ENCODE measurements at places on chromosomes 5 and 9.

- no peak for DNase-seq
Observed at GRCh38 chr9:110104261-110104809, 103.6 kb downstream of the C9orf152 start.

GRCh38 chr5:87300176-87300575, 32.5 kb downstream of the RASA1 start:
- no peak for DNase-seq

DNA sequence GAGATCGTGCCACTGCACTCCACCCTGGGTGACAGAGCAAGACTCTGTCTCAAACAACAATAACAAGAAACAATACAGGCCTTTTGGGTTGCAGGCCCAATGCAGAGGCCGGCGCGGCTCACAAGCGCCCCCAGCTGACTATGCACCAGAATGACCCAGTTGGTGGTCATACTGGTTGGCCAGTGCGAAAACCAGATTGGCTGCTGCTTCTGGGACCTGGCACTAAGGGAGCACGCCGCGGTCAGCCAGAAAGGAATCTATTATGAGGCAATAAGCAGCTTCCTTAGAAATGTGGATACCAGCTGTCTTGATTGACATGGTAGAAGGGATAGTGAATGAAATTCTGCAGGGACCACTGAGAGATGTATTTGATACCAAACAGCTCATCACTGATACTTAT, 35.0 kb downstream of the RANBP17 start:
- DNase-seq: no peak

- DNase-seq: no peak
Observed at GRCh38 chr5:54093081-54093492, 217.3 kb downstream of the ARL15 start.

DNA sequence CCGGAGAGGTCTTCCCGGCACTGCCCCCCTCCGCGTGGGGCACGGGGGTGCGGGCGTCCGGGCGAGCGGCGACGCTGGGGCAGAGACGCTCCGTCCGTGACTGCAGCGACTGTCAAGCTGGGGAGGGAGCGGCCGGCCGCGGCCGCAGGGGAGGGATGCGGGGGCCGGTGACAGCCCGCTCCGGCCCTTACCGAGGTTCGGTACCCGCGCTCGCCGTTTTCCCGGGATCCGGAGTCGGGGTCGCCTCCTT, 400 bp downstream of the KDM4C start:
- DNase-seq: no peak

GRCh38 chr5:57770039-57770438, 287.4 kb upstream of the ACTBL2 start:
- no peak for DNase-seq

GRCh38 chr5:42719034-42719433, 37.6 kb upstream of the CCDC152 start:
- no peak for DNase-seq

DNA sequence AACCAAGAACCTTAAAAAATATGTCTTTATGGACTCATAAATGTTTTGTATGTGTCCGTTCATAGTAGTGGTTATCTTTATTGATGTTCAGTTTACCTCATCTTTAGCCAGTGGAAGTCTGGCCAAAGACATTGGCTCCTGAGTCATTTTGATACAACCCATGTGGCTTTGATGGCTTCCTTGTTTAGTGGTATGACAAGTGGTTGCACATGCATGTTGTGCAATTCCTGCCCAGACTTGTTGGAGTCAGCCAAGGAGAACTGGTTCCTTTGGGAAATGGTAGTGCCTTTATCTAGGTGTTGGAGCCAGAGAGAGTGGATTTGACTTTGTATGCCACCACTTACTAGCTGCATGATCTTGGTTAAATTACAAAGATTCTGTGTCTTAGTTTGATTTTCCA, 94.3 kb downstream of the RPS23 start:
- DNase-seq: no peak

DNA sequence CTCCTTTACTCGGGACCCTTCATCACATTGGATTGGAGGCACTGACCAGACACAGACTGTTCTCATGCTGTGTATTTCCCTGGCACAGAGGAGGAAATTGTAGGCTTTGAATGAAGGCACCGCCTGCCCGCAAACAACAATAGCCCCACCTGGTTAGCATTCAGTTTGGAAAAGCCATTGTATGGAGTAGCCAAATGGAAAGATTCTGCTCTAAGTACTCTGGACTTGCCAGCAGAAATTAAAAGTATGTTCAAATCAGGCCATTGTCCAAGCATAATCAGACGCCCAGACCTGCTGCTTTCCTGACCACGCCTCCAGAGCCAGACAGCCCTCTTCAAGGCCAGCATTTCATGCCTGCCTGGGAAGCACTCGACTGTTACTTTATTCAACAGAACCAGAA, 8.0 kb upstream of the SEMA4D start:
- no peak for DNase-seq

DNA sequence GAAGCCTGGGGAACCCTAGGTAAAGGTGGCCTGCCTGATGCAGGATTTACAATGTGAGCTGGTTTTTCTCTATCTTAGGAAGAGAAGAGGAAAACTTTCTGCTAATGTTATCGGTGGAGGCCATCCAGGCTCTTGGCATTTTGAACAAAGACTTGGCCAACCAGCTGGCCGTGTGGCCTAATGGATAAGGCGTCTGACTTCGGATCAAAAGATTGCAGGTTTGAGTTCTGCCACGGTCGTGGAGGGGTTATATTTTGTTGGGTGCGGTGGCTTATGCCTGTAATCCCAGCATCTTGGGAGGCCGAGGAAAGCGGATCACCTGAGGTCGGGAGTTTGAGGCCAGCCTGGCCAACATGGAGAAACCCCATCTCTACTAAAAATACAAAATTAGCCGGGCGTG, 9.6 kb downstream of the C9orf152 start:
- no peak for DNase-seq

DNA sequence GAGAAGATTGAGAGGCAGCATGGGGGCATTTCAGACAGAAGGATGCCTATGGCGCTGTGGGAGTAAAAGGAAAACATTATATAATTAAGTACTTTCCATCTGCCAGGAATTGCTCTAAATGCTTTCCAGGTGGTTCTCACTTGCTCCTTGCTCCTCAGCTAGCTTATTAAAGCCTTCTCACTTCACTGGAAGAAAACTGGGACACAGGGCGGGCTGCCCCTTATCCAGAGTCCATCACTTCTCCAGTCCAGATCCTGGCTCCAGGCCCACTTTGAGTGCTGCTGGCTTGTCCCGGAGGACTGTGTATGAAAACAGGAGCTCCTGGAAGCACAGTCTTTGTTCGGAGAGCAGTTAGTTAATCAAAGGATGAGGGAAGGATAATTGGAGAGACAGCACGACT, 409.9 kb upstream of the ADAMTS16 start:
- DNase-seq: no peak

DNA sequence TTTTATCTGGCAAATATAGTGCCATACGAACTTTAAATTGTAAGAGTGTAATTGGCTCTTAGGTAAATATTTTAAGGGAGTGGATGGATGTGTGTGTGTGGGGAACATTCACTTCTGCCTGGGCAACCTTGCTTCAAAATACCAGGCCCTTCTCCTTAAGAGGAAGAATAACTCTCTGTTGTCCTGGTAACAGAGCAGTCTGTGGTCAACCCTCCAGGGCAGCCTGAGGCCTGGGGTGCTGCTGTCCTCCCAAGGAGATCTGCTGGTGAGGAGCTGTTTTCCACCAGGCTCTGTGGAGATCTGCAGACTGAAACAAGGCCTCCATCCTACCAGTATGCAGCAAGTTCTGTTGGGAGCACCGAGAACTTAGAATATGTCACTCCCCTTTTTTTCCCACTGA, 325.2 kb downstream of the PSAT1 start:
- DNase-seq: no peak

DNA sequence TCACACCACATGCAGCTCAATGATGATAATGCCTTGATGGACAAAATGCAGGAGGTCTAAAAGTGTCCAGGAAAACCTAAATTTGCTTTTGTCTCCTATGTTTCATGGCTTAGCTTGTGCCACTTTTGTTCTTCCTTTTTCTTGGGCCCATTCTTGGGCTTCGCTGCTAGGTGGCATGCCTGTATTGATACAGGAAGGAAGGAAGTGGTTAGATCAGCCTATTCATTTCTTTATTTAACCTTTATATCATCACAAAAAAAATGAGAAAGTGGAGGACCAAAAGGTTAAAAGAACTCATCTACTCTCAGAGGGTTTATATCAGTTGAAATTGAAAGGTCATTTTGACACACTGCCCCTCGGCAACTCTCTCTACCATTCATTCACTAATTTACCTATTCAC, 260.2 kb downstream of the ARHGAP26 start:
- DNase-seq: peak; percentile 13

DNA sequence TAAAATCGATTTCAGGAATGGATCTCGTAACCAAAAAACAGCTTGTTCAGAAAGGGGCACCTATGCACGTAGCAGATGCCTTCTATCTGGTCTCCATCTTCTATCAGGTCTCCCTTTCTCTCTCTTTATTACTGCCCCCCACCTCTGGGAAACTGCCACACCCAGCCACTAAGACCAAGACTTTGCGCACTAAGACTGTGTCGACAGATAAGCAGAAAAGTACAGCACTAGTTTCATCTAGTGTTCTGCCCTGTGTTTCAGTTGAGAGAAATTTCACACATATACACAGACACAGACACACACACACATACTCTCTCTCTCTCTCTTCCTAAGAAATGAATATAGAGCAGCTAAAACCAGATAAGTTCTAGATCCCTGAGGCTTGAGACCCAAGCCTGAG, 210.1 kb upstream of the MAP3K1 start:
- no peak for DNase-seq

DNA sequence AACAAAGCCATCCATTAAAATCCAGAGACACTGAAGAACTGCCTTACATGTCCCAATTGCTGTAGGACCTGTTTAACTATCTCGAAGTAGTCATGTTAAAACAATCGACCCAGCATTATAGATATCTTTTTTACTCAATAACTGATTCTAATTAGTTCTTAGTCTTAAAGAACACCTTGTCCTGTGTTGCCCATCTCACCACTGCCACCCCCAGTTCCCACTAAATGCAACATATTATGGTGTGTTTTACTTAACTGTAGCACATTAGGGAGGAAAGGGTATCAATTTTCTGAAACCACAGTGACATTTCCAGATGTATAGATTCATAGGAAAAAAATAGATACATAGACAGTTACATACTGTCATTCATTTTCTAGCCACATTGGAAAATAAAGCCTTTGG, 221.2 kb downstream of the MEF2C start:
- DNase-seq: no peak

GRCh38 chr5:54415896-54416601, 39.5 kb upstream of the HSPB3 start:
- no peak for DNase-seq

DNA sequence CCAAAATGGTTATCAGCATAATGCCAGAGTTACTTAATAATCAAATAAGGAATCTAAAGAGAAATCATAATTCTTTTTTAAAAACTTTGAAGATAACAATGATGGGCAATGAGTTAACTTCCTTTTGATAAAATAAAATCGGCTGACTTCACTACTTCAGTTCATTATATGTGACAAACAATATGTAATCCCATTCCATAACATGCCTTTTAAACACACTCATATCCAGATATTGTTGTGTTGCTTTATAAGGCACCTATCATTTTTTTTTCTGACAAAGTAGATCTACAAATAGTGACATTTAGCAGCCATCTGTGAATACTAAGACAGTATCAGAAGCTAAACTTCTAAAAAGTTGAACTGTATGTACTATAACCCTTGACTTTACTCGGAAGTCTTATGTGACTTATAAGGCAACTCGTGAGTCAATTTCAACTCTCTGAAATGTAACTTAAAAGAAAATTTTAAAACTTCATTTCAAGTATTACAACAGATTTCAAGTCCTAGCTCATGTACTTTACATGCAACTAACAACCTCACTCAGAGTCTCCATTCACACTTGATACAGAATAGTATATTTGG, 7.5 kb downstream of the ADAMTS6 start:
- DNase-seq: no peak

GRCh38 chr5:169652057-169652456, 15.0 kb downstream of the DOCK2 start:
- no peak for DNase-seq

- DNase-seq: no peak
Observed at GRCh38 chr9:117929868-117930267, 225.7 kb downstream of the TLR4 start.

DNA sequence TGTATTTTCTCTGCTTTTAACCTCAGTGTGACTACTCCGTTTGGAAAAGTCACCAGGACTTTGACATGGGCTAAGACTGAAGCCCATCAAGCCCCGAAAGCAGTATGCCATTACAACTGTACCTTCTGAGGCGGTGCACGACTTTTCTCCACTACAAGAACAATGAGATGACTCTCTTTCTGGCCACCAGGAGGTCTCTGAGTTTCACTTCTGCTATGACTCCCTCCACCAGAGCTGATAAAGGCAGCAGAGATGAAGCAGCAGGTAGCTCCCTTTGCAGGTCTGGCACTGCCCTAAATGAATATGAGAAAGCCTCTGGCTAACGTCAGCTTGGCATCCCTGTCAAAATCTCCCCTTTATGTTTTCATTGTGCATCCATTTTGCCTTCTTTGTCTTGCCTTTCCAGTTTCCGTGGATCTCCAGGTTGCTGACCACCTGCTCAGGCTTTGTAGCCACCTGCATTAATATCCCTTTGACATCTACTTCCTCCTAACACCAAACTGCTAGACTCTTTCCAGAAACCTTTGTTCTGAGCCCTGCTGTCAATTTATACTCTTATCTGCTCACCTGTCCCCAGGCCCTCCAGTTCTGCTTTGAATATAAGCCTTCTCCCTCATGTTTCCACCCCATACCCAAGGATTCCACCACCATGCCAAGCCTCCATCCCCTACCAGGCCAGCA, 221.7 kb downstream of the ZNF608 start:
- DNase-seq: no peak

DNA sequence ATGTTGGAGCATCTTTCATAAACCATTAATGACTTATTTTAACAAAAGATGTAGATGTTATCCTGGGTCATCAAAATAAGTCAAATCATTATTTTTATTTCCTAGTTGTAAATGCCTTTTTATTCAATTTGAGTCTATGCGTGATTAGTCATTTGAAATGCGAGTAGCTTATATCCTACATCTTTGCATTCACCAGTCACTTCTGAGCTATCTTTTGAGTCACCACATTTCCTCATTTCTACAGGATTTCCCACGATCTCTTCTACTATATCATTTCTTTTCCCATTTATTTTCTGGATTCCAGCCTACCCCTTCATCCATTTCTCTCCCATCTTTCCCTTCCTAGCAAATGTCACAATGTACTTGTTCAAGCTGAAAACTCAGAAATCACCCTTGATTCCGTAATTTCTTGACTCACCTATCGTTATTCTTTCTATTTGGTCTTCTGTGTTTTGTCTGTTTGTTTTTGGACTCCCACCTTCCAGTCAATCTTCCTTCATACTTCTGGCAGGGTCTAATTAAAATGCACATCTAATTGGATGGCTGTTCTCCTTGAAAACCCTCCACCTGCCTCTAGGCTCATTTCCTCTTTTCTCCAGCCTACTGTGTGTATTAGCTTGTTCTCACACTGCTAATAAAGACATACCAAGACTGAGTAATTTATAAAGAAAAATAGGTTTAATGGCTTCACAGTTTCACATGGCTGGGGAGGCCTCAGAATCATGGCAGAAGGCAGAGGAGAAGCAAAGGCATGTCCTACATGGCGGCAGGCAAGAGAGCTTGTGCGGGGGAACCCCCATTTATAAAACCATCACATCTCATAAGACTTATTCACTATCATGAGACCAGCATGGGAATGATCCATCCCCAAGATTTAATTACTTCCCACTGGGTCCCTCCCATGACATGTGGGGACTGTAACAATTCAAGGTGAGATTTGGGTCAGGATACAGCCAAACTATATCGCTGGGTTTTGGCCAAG, 112.4 kb downstream of the MEF2C start:
- DNase-seq: no peak

- no peak for DNase-seq
Observed at GRCh38 chr9:77038281-77039036, 19.0 kb downstream of the FOXB2 start.

- DNase-seq: no peak
Observed at GRCh38 chr9:21570643-21571275, 88.6 kb upstream of the IFNE start.
